ENCODE measurements at places on chromosomes 3 and 15.
A peak's percentile ranks its signal among the peaks of the same experiment; 100 is the strongest.

DNA sequence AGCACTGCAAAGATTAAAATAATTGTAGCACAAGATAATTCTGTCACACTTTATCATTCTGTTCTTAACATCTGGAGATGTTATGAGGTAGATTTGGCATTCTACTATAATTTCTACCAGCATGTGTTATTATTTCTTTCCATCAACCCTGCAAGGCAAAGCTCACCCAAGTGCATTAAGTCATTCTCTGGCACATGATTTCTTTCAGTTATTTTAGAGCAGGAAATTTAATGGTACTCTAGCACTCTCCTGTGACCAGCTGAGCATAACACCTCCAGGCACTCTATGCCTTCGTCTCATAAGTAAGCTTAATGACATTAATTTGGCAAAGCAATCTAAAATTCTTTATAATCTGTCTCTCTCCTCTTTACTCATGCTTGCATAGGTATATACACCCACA is 300.2 kb upstream of the GPR149 start:
- no peak for DNase-seq

DNA sequence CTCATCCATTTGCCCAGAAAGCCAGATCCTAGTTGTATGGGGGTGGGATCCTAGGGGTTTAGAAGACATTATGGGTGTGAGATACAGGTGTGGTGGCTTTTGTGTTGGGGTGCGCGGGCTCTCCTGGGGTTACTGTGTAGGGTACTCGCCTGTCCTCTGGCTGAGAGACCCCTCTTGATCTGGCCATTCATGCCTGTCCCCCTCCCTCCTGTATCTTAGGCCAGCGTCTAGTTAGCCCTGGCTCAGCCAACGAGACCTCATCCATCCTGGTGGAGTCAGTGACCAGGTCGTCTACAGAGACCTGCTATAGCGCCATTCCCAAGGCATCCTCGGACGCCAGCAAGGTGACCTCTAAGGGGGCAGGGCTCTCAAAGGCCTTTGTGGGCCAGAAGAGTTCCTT is 41.4 kb downstream of the DNASE1L3 start:
- no peak for DNase-seq

DNA sequence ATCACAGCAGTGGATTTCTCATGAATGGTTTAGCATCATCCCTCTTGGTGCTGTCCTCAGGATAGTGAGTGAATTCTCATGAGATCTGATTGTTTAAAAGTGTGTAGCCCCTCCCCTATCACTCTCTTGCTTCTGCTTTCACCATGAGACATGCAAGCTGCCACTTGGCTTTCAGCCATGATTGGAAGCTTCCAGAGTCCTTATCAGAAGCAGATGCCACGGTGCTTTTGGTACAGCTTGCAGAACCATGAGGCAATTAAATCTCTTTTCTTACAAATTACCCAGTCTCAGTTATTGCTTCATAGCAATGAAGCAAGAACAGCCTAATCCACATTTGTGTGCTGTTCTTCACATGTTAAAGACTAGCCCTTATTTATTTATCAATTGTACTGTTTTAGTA is 495.2 kb upstream of the EPHA6 start:
- DNase-seq = no peak

- DNase-seq = no peak
Measured at GRCh38 chr3:196177567-196177966, 33.6 kb downstream of the ZDHHC19 start.

- DNase-seq = no peak
Measured at GRCh38 chr3:181724192-181724965, 12.7 kb downstream of the SOX2 start.

DNA sequence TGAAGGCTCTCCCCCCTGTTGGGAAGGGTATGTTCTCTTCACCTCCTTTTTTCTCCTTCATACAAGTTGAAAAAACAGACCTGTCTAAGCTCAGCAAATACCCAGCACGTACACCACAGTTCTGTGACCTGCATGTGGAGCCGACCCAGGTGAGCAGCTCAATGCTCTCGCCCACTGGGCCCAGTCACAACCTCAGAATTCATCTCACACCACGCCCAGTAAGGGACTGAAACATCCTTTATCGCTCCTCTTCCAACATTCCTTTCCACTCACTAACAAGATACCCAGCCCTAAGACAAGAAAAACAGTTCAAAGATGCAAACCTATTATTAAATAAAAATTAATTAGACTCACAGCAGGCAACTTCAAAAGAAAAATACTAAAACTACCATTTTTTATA is 68.9 kb downstream of the FOXP1 start:
- peak; percentile 63 for DNase-seq

- DNase-seq = no peak
Measured at GRCh38 chr3:49454898-49455681, 15.0 kb upstream of the DAG1 start.

- DNase-seq = no peak
Measured at GRCh38 chr3:89013536-89013935, 93.9 kb upstream of the EPHA3 start.

GRCh38 chr15:100918034-100918689 is 995 bp upstream of the LRRK1 start:
- peak; percentile 90 for DNase-seq

DNA sequence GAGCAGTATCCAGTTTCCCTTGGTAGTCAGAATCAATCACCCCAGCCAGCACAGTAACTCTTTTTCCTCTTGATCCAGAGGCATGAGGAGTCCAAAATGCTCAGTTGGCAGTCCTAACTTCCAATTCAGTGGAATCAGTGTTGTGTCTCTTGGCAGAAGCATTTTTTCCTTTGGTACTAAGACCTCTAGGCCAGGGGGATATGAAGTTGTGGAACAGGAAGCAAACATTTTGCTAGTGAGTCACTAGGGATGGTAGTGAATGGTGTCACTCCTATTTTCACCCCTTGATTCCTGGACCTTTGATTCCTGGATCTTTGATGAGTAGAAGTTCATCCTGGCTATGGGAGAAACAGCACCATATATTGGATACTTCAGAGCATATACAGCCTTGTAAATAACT is 70.5 kb upstream of the ALDH1A3 start:
- DNase-seq = no peak

DNA sequence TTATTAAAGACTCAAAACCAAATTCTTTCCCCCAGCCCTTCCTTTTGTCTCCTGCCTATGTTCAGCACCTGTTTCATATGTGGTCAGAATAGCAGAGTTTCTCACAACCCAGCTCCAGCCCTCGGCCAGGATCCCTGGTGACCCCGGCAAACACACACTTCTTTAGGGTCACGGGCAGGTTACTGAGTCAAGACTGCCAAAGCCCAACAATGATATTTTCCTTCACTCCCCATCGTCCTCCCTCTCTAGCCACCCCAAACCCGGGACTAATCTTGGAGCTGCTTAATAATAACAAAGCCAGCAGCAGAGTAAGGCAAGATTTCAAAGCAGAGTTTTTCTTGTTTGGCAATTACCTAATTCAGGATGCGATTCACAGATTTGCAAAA is 25.5 kb downstream of the RARB start:
- DNase-seq = no peak

- no peak for DNase-seq
Measured at GRCh38 chr15:41948490-41948889, 23.9 kb downstream of the EHD4 start.

DNA sequence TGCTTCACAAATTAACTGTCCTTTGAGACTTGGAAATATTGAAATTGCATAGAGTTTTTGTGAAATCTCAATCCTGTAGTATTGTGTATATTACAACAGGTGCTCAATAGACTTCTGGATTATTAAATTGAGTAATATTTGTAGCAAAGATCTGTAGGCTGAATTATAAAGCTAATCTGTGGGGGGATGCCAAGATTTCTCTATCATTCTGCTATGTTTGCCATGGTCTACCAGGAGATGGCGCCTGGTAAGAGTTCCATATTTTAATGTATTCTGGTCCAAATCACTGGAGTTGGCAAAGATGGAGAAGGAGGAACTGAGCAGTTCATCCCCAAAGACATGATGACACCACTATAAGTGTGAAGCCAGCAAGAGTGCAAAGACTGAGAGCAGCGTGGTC is 340.9 kb upstream of the TPRG1 start:
- DNase-seq = no peak

GRCh38 chr3:77321646-77322045 is 281.7 kb downstream of the ROBO2 start:
- no peak for DNase-seq

DNA sequence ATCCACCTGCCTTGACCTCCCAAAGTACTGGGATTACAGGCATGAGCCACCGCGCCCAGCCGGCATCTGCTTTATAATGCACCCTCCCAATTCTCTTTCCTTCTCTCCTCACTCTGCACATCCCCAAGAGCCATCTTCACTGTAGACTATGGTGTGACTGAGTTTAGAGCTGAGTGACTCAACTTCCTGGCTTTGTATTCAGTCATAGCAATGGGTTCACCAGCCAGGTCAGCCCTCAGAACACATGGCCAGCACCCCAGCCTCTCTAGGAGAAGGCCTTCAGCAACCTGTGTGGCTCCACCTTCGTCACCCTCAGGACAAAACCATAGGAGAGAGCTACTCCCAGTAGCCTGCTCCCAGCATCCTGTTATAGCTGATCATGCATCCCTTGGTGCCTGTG is 33.0 kb downstream of the ARID3B start:
- no peak for DNase-seq

DNA sequence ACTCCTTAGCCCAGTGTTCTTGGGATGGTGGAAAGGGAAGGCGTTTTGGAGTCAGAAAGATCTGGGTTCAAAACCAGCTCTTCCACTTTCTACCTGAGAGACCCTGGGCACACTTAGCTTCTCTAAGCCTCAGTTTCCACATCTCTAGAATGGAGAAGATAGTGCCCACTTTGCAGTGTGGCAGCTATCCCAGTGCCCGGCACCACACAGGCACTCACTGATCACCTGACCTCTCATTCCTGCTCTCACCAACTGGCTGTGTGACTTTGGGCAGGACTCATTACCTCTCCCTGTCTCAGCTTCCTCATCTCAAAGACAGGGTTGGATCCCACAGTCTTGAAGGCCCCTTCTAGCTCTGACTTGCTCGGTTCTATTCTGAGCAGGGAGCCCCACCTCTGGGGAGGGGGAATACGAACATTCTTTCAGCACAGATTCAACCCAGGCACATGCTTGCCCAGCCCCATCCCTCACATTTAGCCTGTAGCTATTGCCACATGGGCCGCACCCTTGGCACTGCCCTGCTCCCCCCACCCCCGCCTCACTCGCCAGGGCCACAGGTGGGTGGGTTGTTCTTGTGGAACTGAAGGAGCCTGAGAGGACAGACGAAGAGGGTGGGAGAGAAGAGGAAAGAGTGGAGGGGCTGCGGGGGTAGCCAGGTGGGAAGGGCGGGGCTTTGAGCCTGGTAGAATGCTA is 39.2 kb downstream of the EPHB3 start:
- DNase-seq = no peak

GRCh38 chr15:71691458-71692417 is 118.6 kb upstream of the NR2E3 start:
- no peak for DNase-seq

- DNase-seq = no peak
Measured at GRCh38 chr15:38608682-38609081, 44.1 kb upstream of the RASGRP1 start.

DNA sequence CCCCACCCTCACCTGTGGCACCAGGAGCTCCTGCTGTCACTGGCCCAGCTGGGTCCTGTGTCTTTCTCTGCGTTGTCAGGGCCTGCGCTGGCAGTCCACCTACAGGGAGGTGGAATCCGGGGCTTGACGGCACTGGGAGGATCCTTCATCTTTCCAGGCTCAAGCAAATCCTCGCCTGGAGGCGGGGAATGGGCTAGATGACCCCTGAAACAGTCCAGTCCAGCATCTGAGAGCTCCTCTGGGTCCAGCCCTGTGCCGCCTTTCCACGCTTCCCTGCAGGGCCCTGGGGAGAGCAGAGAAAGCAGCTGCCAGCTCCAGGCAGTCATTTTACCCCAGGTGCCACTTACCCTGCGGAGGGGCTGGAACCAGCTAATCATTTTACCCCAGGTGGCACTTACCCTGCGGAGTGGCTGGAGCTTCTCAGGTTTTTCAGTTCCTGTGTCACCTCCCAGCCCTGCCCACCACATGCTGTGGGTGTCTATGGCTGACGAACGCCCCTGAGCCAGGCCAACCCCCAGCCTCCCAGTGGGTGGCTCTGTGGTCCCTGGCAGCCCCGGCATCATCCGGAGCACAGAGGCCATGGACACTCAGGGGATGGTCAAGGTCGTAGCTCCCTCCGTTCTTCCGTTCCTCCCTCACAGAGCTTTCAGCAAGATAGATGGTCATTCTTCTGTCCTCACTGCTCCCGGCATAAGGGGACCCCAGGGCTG is 17.9 kb upstream of the ADIPOQ start:
- DNase-seq = no peak

GRCh38 chr3:18411541-18411940 is 13.6 kb downstream of the SATB1 start:
- no peak for DNase-seq

DNA sequence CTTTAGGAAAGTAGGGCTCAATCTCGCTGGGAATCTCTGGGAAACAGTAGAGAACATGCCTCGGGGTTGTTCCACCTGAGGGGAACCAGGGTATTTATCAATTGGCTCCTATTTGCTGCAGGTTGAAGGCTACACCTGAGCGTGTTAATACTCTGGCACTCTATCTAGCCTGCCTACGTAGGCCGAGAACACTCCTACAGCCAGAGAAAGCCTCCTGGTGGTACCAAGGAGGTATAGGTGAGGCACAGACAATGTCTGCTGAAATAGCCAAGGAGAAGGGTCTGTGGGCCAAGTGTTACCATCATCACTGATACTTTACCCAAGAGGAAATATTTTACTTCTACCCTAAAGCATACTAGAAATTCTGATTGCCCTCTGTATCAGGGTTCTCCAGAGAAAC is 341.0 kb upstream of the UBE2E2 start:
- DNase-seq = no peak

DNA sequence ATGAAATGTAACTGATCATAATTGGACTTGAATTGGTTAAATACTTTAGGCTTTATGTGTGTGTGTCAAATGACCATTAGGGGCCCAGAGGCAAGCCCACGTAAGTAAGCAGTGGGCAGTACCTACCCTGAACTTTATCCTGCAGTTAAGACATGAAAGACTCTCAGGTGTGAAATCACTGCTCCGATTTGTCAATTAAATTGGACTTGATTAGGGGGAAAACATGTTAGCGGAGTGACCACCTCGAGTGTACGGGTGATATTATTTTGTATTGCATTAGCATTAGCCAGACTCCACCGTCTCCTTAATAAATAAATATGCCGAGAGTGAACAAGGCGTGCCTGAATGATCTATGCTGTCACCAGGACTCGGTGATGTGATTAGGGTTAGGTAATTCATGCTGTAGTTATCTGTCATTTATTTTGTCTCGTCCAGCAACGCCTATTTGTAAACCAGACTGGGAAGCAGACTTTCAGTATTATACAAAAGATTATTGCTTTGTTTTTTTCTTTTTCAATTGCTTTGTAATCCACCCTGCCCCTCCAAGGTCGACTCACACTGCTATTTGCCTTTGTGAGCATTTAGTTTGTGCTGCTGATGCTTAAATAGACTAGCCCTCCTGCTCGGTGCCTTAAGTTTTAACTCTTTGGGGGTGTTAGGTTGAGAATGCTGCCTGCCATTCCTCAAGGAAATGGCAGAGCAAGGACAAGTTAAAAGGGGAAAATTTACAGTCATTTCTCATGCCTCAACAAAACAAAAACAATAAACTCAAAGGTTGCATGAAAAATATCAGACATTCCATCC is 1.8 kb downstream of the RBMS3 start:
- DNase-seq = no peak

GRCh38 chr3:4495294-4496086 is 2.3 kb downstream of the ITPR1 start:
- DNase-seq = no peak

Measured in RWPE2 (cell line).